ENCODE measurements at places on chromosomes 6 and 20.
A peak's percentile ranks its signal among the peaks of the same experiment; 100 is the strongest.

DNA sequence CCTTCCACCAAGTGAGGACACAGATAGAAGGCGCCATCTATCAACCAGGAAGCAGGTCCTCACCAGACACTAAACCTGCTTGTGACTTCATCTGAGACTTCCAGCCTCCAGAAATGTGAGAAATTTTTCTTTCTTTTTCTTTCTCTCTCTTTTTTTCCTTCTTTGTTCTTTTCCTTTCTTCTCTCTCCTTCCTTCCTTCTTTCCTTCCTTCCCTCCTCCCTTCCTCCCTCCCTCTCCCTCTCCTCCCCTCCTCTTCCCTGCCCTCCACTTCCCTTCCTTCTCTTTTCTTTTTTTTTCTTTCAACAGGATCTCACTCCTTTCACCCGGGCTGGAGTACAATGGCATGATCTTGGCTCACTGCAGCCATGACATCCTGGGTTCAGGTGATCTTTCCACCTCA lies 37.4 kb upstream of the MCUR1 start:
- no peak overlapping the region for H3K4me3 ChIP-seq
- no peak overlapping the region for H3K27ac ChIP-seq
- DNase-seq: no peak
- H3K36me3 ChIP-seq: no peaks in the 10 kb centered on the region

- H3K27ac ChIP-seq: no peak overlapping the region
- DNase-seq: no peak
- no peak overlapping the region for H3K4me3 ChIP-seq
- H3K27me3 ChIP-seq: peaks cover 6% of the 10 kb centered on the region
- H3K4me1 ChIP-seq: peaks cover 3% of the 10 kb centered on the region
These were observed 2.8 kb upstream of the CSTL1 start for GRCh38 chr20:23436681-23437080.

- H3K4me3 ChIP-seq: no peak overlapping the region
- H3K27me3 ChIP-seq: peaks cover 14% of the 10 kb centered on the region
- no peaks in the 10 kb centered on the region for H3K36me3 ChIP-seq
- no peak for DNase-seq
- H3K4me1 ChIP-seq: peaks cover 28% of the 10 kb centered on the region
These were observed 250.4 kb downstream of the NKAIN2 start for GRCh38 chr6:124054034-124054433.

DNA sequence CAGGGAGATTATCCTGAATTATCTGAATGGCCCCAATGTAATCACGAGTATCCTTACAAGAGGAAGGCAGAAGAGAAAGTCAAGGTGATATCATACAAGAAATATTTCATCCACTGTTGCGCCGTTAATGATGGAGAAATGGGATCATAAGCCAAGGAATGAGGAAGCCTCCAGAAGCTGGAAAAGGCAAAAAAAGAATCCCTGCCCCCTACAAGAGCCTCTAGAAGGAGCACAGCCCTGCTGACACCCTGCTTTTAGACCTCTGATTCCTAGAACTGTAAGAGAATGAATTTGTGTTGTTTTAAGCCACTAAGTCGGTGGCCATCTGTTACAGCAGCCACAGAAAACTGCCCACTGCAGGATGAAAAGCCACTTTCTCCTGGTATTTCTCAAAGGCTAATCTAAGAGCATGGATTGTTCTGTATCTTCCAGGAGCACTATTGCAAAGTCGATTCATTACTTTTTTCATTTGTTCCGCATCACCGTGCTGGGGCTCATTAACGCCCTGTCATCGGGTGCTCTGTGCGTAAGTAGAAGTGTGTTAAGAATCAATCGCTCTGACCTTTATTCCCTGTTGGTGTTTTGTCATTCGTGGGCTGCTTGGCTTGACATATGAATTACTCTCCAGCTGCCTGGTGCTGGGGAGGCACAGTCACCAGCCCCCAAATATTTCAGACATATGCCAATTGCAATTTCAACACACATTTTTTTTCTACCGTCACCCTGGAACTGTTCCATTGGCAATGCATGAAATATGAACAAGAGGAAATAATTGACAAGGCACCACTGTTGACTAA lies 117.0 kb downstream of the PCSK2 start:
- no peak overlapping the region for H3K27ac ChIP-seq
- H3K4me3 ChIP-seq: no peak overlapping the region
- H3K36me3 ChIP-seq: no peaks in the 10 kb centered on the region
- H3K4me1 ChIP-seq: peaks cover 4% of the 10 kb centered on the region
- DNase-seq: no peak

GRCh38 chr6:124825564-124825963 lies 136.7 kb upstream of the RNF217 start:
- no peak overlapping the region for H3K4me3 ChIP-seq
- peaks cover 19% of the 10 kb centered on the region for H3K4me1 ChIP-seq
- no peak for DNase-seq
- H3K27ac ChIP-seq: no peak overlapping the region
- H3K27me3 ChIP-seq: no peaks in the 10 kb centered on the region
- no peaks in the 10 kb centered on the region for H3K36me3 ChIP-seq

DNA sequence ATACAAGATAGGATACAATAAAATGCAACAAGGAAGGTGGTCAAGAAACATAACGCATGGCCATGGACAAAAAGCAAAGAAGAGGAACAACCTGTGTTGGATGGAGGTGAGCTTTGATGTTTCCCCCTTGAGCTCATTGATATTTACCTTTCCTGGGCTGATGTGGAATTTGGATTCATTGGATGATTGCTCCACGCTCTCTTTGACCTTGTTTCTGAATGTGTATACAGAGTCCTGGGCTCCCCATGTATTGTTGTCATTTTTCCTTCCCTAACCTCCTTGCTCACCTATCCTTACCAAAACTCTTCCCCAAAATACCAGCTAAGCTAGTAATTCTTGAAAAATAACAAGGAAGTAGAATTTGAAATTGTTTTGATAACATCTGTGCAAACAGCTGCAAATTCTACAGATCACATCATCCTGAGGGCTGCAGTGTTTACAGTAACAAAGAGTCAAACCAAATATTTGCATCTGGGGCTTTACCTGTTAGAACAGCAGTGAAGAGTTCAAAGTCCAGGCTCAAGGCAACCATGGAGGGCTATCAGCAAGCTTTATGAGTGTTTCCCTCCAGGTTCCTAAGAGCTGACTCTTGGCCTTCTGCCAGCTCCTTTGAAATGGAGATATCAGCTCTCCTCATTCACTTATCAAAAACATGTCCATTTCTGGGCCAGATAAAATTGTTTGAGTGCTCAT lies 214.3 kb upstream of the MARCKS start:
- no peaks in the 10 kb centered on the region for H3K36me3 ChIP-seq
- no peak for DNase-seq
- no peak overlapping the region for H3K4me3 ChIP-seq

- peak overlapping the region; percentile 1 for H3K4me3 ChIP-seq
- no peak for DNase-seq
- no peaks in the 10 kb centered on the region for H3K36me3 ChIP-seq
These were observed 193.0 kb downstream of the FOXC1 start for GRCh38 chr6:1802491-1803395.

- no peak overlapping the region for H3K27ac ChIP-seq
- H3K36me3 ChIP-seq: no peaks in the 10 kb centered on the region
- H3K4me1 ChIP-seq: no peaks in the 10 kb centered on the region
- peaks cover 1% of the 10 kb centered on the region for H3K27me3 ChIP-seq
- DNase-seq: no peak
These were observed 197.3 kb upstream of the PROKR2 start for GRCh38 chr20:5513975-5514516.

GRCh38 chr6:107458672-107459282 lies 587 bp downstream of the PDSS2 start:
- H3K36me3 ChIP-seq: no peaks in the 10 kb centered on the region
- no peaks in the 10 kb centered on the region for H3K27me3 ChIP-seq
- peak overlapping the region; percentile 97 for H3K27ac ChIP-seq
- peak; percentile 57 for DNase-seq
- H3K4me1 ChIP-seq: peaks cover 12% of the 10 kb centered on the region

GRCh38 chr20:16308754-16309153 lies 264.5 kb downstream of the KIF16B start:
- no peak for DNase-seq
- no peak overlapping the region for H3K4me3 ChIP-seq
- peaks cover 21% of the 10 kb centered on the region for H3K36me3 ChIP-seq

DNA sequence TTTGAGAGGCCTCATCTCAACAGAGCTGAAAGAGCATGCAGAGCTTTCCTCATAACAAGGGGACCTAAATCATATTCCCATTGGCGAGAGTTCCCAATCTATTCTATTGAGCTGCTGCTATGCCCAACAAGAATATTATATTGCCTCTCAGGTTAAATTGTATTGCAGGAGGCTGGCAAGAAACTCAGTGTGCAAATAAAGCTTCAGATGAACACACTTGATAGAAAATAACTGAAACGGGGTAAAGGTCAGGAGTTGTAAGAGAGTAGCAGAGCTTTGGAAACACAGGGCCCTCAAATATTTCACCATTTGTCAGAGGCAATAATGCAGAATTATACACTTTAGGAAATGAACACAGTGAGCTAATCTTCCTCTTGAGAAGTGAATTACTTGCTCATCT lies 364.3 kb upstream of the SPTLC3 start:
- H3K4me3 ChIP-seq: no peak overlapping the region
- H3K36me3 ChIP-seq: no peaks in the 10 kb centered on the region
- H3K27me3 ChIP-seq: no peaks in the 10 kb centered on the region
- H3K27ac ChIP-seq: no peak overlapping the region

GRCh38 chr20:46265539-46265938 lies 42.8 kb downstream of the CDH22 start:
- no peak overlapping the region for H3K27ac ChIP-seq
- H3K27me3 ChIP-seq: peaks cover 54% of the 10 kb centered on the region
- H3K4me3 ChIP-seq: no peak overlapping the region
- DNase-seq: no peak
- H3K4me1 ChIP-seq: no peaks in the 10 kb centered on the region
- H3K36me3 ChIP-seq: no peaks in the 10 kb centered on the region

DNA sequence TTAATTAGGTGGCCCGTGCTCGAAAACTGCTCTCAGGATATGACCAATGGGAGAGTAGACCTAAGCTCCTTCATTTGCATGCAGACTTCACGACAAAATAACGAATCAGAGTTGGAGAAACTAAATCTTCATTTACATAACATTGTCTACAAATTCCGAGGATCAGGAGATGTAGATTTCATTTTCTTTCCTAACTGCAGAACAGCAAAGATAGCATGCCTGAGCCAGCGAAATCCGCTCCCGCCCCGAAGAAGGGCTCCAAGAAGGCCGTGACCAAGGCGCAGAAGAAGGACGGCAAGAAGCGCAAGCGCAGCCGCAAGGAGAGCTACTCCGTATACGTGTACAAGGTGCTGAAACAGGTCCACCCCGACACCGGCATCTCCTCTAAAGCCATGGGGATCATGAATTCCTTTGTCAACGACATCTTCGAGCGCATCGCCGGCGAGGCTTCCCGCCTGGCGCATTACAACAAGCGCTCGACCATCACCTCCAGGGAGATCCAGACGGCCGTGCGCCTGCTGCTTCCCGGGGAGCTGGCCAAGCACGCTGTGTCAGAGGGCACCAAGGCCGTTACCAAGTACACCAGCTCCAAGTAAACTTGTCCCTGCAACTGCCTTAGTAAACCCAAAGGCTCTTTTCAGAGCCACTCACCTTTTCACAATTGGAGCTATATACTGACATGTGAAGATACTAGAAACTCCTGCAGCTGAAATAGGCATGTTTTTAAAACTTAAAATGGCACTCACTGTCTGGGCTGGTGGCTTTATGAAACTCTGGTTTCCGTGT lies 96.5 kb downstream of the HFE start:
- peak overlapping the region; percentile 97 for H3K27ac ChIP-seq
- peak overlapping the region; percentile 79 for H3K4me3 ChIP-seq
- peak; percentile 72 for DNase-seq
- H3K36me3 ChIP-seq: no peaks in the 10 kb centered on the region

GRCh38 chr6:129773304-129773703 lies 63.3 kb upstream of the ARHGAP18 start:
- H3K27ac ChIP-seq: no peak overlapping the region
- no peak overlapping the region for H3K4me3 ChIP-seq
- peaks cover 2% of the 10 kb centered on the region for H3K4me1 ChIP-seq
- H3K36me3 ChIP-seq: peaks cover 4% of the 10 kb centered on the region

- no peak for DNase-seq
- no peaks in the 10 kb centered on the region for H3K27me3 ChIP-seq
- peaks cover 21% of the 10 kb centered on the region for H3K36me3 ChIP-seq
These were observed 23.6 kb upstream of the TCFL5 start for GRCh38 chr20:62885046-62885895.

DNA sequence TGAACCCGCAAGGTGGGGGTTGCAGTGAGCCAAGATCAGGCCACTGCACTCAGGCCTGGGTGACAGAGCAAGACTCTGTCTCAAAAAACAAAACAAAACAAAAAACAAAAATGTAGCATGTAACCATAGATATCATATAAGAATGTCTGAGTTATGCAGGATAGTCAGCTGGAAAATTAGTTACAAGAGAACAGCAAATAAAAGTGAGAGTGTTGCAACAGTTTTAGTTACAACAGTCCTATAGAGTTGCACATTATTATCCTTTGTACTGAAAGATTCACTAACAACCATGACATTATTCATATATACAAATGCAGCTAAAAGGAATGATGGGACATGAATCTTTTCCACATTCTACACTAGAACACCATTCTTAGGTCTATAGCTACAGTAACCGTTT lies 16.4 kb downstream of the RNF24 start:
- no peak overlapping the region for H3K27ac ChIP-seq
- peaks cover 12% of the 10 kb centered on the region for H3K4me1 ChIP-seq
- H3K4me3 ChIP-seq: no peak overlapping the region
- H3K27me3 ChIP-seq: no peaks in the 10 kb centered on the region

GRCh38 chr6:117795234-117795633 lies 111.8 kb upstream of the SLC35F1 start:
- no peak overlapping the region for H3K27ac ChIP-seq
- H3K36me3 ChIP-seq: no peaks in the 10 kb centered on the region
- peaks cover 17% of the 10 kb centered on the region for H3K27me3 ChIP-seq

GRCh38 chr6:120164531-120164930 lies 815.0 kb upstream of the MAN1A1 start:
- H3K27ac ChIP-seq: no peak overlapping the region
- H3K4me1 ChIP-seq: peaks cover 2% of the 10 kb centered on the region
- no peaks in the 10 kb centered on the region for H3K27me3 ChIP-seq
- DNase-seq: no peak

- H3K4me3 ChIP-seq: no peak overlapping the region
- no peaks in the 10 kb centered on the region for H3K27me3 ChIP-seq
- H3K27ac ChIP-seq: peak overlapping the region; percentile 23
- DNase-seq: no peak
These were observed 29.7 kb downstream of the CHMP4B start for GRCh38 chr20:33840759-33841435.

DNA sequence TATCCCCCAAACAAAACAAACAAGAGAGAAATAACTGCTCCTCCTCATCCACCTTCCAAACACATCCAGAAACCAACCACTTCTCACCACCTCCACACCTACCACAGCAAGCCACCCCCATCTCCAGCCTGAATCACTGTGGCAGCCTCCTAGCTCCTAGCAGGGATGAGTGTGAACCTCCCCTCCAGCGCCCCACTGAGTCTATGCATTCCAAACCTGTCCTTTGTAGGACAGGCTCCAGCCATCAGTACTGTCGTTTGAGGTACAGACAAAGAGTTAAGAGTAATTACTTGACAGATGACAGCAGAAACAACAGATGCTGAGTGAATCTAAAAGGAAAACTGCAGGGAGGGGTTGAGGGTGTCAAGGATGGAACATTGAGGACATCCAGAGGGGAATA lies 2.4 kb downstream of the METTL24 start:
- peaks cover 84% of the 10 kb centered on the region for H3K4me1 ChIP-seq
- no peaks in the 10 kb centered on the region for H3K27me3 ChIP-seq
- peak overlapping the region; percentile 88 for H3K4me3 ChIP-seq
- no peak for DNase-seq

Measured in mesothelial cell of epicardium (in vitro differentiated cells).